Thymus (tissue), 14 donors: ENCODE measurements at places on chromosomes 16 and 17. TPM values are rescaled to one million over a fixed set of nuclear protein-coding genes. Genes with fewer than 3 reads are reported as not detected.

GRCh38 chr16:89484923-89485679 is 5.3 kb downstream of the ANKRD11 start:
- peaks cover 81% of the 10 kb centered on the region for H3K4me1 ChIP-seq
- no peak overlapping the region for H3K4me3 ChIP-seq
- no peak overlapping the region for H3K27ac ChIP-seq
- DNase-seq, result no peak
- no peaks in the 10 kb centered on the region for H3K27me3 ChIP-seq
- peaks cover 4% of the 10 kb centered on the region for H3K36me3 ChIP-seq

DNA sequence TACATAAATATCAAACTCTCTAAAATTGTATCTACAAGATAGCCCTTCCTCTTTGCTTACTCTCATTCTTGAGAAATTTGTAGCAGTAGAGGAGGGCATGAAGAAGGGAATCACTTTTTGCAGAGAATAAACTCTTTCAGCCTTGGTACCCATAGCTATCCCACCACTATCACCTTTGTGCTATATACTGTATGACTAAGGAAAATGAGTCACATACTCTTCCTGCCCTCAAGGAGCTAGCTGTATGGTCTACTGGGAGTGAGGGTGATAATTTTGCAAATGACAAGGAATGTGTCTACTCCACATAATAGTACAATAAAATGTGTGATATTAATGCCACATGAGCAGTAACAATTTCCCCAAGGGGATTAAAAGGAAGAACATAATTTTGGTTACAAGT is 184.6 kb upstream of the WSB1 start:
- no peaks in the 10 kb centered on the region for H3K27me3 ChIP-seq
- H3K4me3 ChIP-seq, result no peak overlapping the region
- H3K36me3 ChIP-seq, result no peaks in the 10 kb centered on the region
- no peak overlapping the region for H3K27ac ChIP-seq
- no peak for DNase-seq

- H3K4me1 ChIP-seq, result peaks cover 19% of the 10 kb centered on the region
- H3K27ac ChIP-seq, result no peak overlapping the region
- DNase-seq, result no peak
- no peaks in the 10 kb centered on the region for H3K36me3 ChIP-seq
- no peaks in the 10 kb centered on the region for H3K27me3 ChIP-seq
- no peak overlapping the region for H3K4me3 ChIP-seq
Measured at GRCh38 chr17:78661093-78661770, 84.0 kb upstream of the DNAH17 start.

- H3K4me3 ChIP-seq, result no peak overlapping the region
- H3K4me1 ChIP-seq, result no peaks in the 10 kb centered on the region
- no peaks in the 10 kb centered on the region for H3K36me3 ChIP-seq
- H3K27me3 ChIP-seq, result no peaks in the 10 kb centered on the region
- DNase-seq, result no peak
- no peak overlapping the region for H3K27ac ChIP-seq
Measured at GRCh38 chr17:73847952-73848351, 203.7 kb upstream of the SDK2 start.

- no peak overlapping the region for H3K27ac ChIP-seq
- DNase-seq, result no peak
- H3K36me3 ChIP-seq, result no peaks in the 10 kb centered on the region
- H3K4me3 ChIP-seq, result no peak overlapping the region
- H3K27me3 ChIP-seq, result no peaks in the 10 kb centered on the region
- H3K4me1 ChIP-seq, result no peaks in the 10 kb centered on the region
Measured at GRCh38 chr17:10396524-10397163, 23.8 kb upstream of the MYH13 start.

GRCh38 chr17:34859652-34860051 is 101.6 kb downstream of the CCT6B start:
- no peak overlapping the region for H3K4me3 ChIP-seq
- H3K27ac ChIP-seq, result no peak overlapping the region
- H3K36me3 ChIP-seq, result no peaks in the 10 kb centered on the region

DNA sequence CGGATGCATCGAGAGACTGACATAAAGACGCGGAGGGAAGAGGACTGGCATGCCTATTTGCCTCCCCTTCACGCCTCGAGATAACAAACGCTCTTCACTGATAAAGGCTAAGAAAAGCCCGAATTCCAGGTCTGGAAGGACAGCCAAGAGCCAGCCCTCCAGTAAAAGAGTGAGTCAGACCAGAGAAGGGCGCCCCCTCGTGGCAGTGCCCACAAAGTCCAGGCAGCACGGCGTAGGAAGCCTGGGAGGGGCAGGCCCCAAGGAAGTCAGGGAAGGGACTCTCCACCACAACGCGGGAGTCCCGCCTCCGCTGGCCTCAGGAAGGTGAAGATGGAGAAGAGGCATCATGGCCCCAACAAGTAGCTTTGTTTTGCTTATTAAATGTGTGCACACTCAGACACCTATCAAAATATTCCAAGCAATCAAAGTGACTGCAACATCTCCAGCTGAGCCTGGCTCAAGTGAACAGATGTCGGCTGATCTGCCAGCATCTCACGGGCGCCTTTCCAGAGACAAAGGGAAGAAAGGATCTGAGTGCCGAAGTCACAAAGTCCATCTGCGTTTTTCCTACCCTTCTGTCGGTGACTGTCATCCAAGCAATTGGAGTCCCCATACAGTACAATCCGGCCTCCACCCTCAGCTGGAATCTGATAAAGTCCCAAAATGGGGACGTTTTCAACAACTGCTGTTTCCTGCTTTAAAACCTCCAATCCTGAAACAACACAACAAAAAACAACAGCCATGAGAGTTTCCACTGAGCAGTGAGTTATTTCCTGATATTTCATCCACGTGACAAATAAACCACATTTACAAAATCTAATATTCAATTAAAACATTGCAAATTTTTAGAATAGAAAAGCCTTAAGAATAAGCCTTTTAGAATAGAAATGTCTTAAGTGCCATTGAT is 20.4 kb upstream of the SLC38A8 start:
- H3K27me3 ChIP-seq, result no peaks in the 10 kb centered on the region
- H3K4me3 ChIP-seq, result no peak overlapping the region
- no peak overlapping the region for H3K27ac ChIP-seq
- H3K4me1 ChIP-seq, result no peaks in the 10 kb centered on the region

- H3K4me3 ChIP-seq, result no peak overlapping the region
- DNase-seq, result no peak
- no peaks in the 10 kb centered on the region for H3K27me3 ChIP-seq
- no peaks in the 10 kb centered on the region for H3K36me3 ChIP-seq
Measured at GRCh38 chr16:55809386-55809785, 23.5 kb downstream of the CES1 start.

GRCh38 chr17:43874293-43874692 is 27.3 kb downstream of the CD300LG start:
- no peaks in the 10 kb centered on the region for H3K36me3 ChIP-seq
- H3K27ac ChIP-seq, result no peak overlapping the region
- H3K4me1 ChIP-seq, result no peaks in the 10 kb centered on the region
- no peak for DNase-seq
- peaks cover 6% of the 10 kb centered on the region for H3K27me3 ChIP-seq
- H3K4me3 ChIP-seq, result no peak overlapping the region

GRCh38 chr17:76704805-76705204 is 6.0 kb downstream of the MXRA7 start:
- H3K36me3 ChIP-seq, result no peaks in the 10 kb centered on the region
- peaks cover 11% of the 10 kb centered on the region for H3K27me3 ChIP-seq
- no peak overlapping the region for H3K27ac ChIP-seq
- no peak for DNase-seq
- no peak overlapping the region for H3K4me3 ChIP-seq
- H3K4me1 ChIP-seq, result no peaks in the 10 kb centered on the region

- no peak overlapping the region for H3K27ac ChIP-seq
- peak overlapping the region; percentile 64 for H3K4me3 ChIP-seq
- H3K36me3 ChIP-seq, result no peaks in the 10 kb centered on the region
- no peaks in the 10 kb centered on the region for H3K27me3 ChIP-seq
- DNase-seq, result no peak
Measured at GRCh38 chr17:64920026-64920418, 744 bp upstream of the LRRC37A3 start.

DNA sequence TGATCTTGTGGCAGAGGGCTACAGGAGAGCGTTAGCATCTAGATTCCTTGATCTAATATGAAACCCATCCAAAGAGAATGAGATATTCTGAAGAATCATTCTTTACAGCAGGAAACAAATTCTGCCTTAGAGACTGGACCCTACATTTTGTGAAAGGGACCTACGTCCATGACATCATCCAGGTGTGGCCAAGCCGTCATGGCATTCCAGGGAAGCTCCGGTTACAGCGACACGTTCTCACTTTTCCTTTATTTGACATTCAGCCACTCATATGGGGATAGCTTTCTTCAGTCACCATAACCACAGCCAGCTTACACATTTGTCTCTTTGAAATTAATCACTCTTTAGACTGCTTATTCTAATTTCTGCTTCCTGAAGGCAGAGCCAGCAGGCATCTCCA is 408.1 kb downstream of the XYLT1 start:
- no peak overlapping the region for H3K4me3 ChIP-seq
- no peak for DNase-seq
- no peak overlapping the region for H3K27ac ChIP-seq

DNA sequence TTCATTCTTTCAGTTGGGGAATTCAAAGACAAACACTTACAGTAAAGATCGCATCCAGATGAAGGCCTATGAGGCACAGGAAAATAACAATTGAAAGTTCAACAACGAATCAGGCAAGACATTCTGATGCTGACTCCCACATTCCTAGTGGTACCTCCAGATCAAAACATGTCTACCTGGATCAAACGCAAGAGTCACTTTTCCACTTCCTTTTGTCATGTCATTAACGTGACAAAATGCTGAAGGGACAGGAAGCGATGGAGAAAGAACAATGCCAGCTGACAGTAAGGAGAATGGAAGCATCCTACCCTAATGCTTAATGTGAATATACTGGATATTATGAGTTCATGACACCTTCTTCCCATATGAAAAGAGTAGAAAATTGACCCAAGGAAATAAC is 365.4 kb upstream of the CDH11 start:
- no peaks in the 10 kb centered on the region for H3K36me3 ChIP-seq
- H3K27me3 ChIP-seq, result no peaks in the 10 kb centered on the region
- H3K27ac ChIP-seq, result no peak overlapping the region
- H3K4me1 ChIP-seq, result no peaks in the 10 kb centered on the region
- no peak for DNase-seq

- H3K4me1 ChIP-seq, result no peaks in the 10 kb centered on the region
- H3K27ac ChIP-seq, result no peak overlapping the region
- H3K4me3 ChIP-seq, result no peak overlapping the region
- peaks cover 60% of the 10 kb centered on the region for H3K36me3 ChIP-seq
- no peak for DNase-seq
- H3K27me3 ChIP-seq, result no peaks in the 10 kb centered on the region
Measured at GRCh38 chr17:74796866-74797265, 20.7 kb upstream of the NAT9 start.

GRCh38 chr17:70022175-70022574 is 52.9 kb upstream of the KCNJ16 start:
- DNase-seq, result no peak
- no peak overlapping the region for H3K27ac ChIP-seq
- H3K36me3 ChIP-seq, result no peaks in the 10 kb centered on the region
- H3K4me3 ChIP-seq, result no peak overlapping the region
- no peaks in the 10 kb centered on the region for H3K4me1 ChIP-seq

DNA sequence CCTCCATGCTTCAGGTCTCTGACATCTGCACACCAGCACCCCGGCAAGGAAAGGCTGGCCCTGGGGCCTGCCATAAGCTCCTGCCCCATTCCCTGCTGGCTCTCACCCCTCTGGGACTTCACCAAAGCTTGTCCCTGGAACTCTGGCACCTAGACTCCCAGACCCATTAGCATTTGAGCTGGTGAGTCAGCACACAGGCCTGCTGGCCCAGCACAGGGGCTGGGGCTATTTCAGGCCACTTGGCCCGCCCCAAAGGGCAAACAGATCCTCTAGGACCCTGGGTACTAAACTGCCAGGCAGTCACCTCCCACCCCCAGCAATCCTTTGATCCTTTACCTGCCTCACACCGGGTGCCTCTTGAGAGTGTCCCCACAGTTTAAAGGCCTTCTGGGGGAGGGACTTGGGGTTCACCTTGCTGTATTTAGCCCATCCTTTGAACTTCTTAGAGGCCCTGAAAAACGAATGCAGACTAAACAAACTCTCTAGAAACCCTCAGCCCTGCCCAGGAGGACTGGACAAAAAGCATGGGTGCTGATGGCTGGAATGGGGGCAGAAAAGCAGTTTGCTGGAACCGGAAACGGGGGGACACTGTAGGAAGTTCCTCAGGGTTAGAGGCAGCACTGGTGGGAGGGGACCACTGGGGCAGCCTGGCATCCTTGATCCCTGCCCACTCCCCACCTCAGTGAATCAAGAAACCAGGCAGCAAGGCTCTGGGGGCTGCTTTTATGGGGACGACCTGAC is 3.2 kb upstream of the SAMD14 start:
- DNase-seq, result no peak
- no peak overlapping the region for H3K4me3 ChIP-seq
- no peak overlapping the region for H3K27ac ChIP-seq
- H3K4me1 ChIP-seq, result no peaks in the 10 kb centered on the region
- peaks cover 43% of the 10 kb centered on the region for H3K36me3 ChIP-seq
- peaks cover 29% of the 10 kb centered on the region for H3K27me3 ChIP-seq

GRCh38 chr17:64732336-64733006 is 70.4 kb upstream of the SMURF2 start:
- H3K4me3 ChIP-seq, result no peak overlapping the region
- H3K27me3 ChIP-seq, result no peaks in the 10 kb centered on the region
- H3K4me1 ChIP-seq, result no peaks in the 10 kb centered on the region
- DNase-seq, result no peak
- H3K36me3 ChIP-seq, result no peaks in the 10 kb centered on the region

DNA sequence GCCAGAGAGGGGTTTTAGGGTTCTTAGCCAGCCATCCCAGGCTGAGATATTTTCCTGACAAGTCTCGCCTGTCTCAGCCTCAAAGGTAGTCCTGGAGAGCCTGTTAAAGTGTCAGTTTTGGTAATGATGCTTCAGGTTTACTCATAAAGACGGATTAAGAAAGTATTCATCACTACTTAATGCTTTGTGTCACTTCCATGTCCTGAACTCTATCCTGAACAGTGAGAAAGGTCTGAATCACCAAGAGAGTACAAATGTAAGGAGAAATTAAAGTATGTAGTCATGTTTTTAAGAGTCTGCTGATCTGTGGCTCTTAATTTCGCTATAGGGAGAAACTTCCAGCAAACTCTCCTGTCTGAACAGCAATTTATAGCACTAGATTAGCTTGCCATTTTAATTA is 14.0 kb downstream of the RPGRIP1L start:
- no peaks in the 10 kb centered on the region for H3K36me3 ChIP-seq
- DNase-seq, result no peak
- H3K4me3 ChIP-seq, result no peak overlapping the region
- H3K27me3 ChIP-seq, result no peaks in the 10 kb centered on the region
- no peak overlapping the region for H3K27ac ChIP-seq

SSTR5 gene
- not detected for polyA plus RNA-seq

MTSS2 gene
- polyA plus RNA-seq, result 36.4 TPM

PERCC1 gene
- 0.07 TPM for polyA plus RNA-seq

PDILT gene
- 0.16 TPM for polyA plus RNA-seq

SDK2 gene
- polyA plus RNA-seq, result 0.87 TPM

SMIM22 gene
- polyA plus RNA-seq, result 16.2 TPM

PMP22 gene
- 74.0 TPM for polyA plus RNA-seq

RFWD3 gene
- 11.6 TPM for polyA plus RNA-seq
